ENCODE measurements at places on chromosomes 1 and 21.
A peak's percentile ranks its signal among the peaks of the same experiment; 100 is the strongest.

DNA sequence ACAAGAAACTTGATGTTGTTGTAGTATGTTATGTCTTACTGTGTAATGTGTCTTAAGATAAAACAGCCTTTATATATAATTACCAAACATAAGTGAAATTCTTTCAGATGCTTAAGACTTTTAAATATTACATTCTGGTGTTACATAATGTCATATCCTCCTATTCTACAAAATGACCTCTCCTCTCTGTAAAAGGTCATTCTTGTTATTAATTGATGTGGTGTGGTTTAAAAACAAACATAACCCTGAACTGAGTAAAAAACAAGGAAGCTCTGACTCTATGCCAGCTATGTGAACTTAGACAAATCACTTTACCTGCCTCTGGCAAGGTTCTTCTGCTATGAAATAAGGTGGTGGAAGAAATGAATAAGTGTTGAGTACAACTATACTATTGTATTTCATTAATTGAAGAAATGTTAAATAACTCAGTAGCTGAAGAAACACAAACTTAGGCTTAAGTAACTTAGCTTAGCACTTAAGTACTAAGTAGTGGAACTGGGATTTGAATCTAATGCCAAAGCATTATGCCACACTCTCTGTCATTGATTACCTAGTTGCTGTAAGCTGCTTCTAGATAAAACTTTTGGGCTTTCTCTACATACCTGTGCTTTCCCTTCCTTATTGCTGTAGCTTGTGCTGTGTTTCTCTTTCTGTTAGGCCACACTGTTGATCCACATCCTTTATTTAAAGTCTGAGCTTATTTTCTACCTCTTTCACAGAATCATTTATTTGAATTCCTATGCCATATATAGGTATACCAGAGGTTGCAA lies 859 bp upstream of the ANGPTL1 start:
- H3K4me3 ChIP-seq = no peak overlapping the region
- H3K36me3 ChIP-seq = no peaks in the 10 kb centered on the region
- no peak for DNase-seq
- H3K4me1 ChIP-seq = peaks cover 22% of the 10 kb centered on the region

GRCh38 chr1:86596741-86597290 lies 49.9 kb downstream of the CLCA4 start:
- no peak overlapping the region for H3K27ac ChIP-seq
- H3K36me3 ChIP-seq = no peaks in the 10 kb centered on the region
- H3K4me1 ChIP-seq = no peaks in the 10 kb centered on the region
- DNase-seq = no peak
- H3K4me3 ChIP-seq = no peak overlapping the region

- DNase-seq = no peak
- no peaks in the 10 kb centered on the region for H3K36me3 ChIP-seq
- H3K4me1 ChIP-seq = no peaks in the 10 kb centered on the region
- H3K27ac ChIP-seq = no peak overlapping the region
- H3K27me3 ChIP-seq = no peaks in the 10 kb centered on the region
- no peak overlapping the region for H3K4me3 ChIP-seq
Observed at GRCh38 chr1:38923607-38924006, 18.0 kb downstream of the RHBDL2 start.

DNA sequence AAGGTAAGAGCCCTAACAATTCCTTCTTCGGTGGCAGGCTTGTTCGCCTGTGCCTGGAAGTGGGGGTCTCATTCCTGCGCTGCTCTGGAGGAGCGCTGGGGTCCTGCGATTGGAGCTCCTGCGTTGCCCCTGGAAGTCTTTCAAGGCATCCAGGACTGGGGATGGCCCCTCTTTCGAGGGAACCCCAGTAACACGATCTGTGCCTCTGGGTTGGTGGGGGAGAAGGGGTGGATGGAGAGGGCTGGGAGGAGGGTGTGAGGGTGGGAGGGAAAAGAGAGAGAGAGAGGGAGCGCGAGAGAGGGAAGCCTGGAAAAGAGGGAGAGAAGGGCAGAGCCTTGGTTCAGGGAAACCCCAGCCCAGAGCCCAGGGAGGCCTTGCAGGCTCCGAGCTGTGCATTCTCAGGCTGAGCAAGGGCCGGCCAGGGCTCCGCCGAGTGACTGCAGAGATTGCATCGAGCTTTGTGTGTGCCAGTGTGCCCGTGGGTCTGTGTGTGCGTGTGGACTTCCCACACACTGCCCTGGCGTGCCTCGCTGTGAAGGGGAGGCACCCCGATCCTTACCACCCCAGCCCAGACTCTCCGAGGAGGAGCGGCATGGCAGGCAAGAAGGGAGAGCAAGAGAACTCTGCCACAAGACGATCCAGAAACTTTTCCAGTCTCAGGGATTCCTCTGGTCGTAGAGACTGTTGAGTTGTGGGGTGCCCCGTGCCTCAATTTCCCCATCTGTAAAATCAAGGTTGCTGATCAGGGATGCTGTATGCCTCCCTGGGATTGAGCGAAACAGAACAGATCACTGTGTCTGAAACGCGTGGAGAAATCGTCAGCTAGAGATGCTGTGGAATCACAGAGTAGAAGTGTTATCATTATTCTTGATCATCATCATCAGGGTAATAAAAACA lies 619 bp downstream of the BCL9 start:
- no peaks in the 10 kb centered on the region for H3K27me3 ChIP-seq
- peak; percentile 58 for DNase-seq
- peak overlapping the region; percentile 90 for H3K27ac ChIP-seq
